Panc1 (cell line): ENCODE measurements at places on chromosomes 2 and 18.

GRCh38 chr18:70663141-70663540, 374.3 kb downstream of the SOCS6 start:
- DNase-seq, result no peak

GRCh38 chr2:43105586-43106558, 120.5 kb downstream of the ZFP36L2 start:
- no peak for DNase-seq

- no peak for DNase-seq
Measured at GRCh38 chr18:9806905-9807304, 78.9 kb upstream of the TXNDC2 start.

DNA sequence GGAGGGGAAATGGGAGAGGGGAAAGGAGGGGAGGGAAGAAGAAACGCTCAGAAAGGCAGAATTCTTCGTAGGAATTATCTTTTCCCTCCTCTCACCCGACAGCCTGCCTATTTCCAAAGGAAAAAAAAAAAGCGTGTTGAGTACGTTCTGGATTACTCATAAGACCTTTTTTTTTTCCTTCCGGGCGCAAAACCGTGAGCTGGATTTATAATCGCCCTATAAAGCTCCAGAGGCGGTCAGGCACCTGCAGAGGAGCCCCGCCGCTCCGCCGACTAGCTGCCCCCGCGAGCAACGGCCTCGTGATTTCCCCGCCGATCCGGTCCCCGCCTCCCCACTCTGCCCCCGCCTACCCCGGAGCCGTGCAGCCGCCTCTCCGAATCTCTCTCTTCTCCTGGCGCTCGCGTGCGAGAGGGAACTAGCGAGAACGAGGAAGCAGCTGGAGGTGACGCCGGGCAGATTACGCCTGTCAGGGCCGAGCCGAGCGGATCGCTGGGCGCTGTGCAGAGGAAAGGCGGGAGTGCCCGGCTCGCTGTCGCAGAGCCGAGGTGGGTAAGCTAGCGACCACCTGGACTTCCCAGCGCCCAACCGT, at the start of gene GAD1:
Gene GAD1, plus strand, starts transcription at position 384 of the 589 bp plus-strand sequence. CDS start 1,705 bp downstream, outside the sequence.
- DNase-seq, result no peak

DNA sequence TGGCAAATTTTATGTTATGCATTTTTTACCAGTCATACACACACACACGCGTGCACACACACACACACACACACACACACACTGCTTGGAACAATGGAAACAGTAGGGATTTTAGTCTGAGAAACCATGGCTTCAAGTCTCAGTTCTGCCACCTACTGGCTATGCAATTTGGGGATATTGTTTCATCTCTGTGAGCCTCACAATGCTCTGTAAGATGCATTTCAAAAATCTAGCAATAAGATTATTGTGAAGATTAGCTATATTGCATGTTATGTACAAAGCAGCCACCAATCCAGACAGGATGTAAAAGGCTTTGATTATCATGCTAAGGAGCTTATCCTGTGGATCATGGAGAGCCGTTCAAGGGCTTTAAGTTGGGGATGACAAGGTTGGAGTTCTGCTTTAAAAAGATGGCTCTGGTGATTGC, 401.4 kb downstream of the NBAS start:
- peak; percentile 15 for DNase-seq

DNA sequence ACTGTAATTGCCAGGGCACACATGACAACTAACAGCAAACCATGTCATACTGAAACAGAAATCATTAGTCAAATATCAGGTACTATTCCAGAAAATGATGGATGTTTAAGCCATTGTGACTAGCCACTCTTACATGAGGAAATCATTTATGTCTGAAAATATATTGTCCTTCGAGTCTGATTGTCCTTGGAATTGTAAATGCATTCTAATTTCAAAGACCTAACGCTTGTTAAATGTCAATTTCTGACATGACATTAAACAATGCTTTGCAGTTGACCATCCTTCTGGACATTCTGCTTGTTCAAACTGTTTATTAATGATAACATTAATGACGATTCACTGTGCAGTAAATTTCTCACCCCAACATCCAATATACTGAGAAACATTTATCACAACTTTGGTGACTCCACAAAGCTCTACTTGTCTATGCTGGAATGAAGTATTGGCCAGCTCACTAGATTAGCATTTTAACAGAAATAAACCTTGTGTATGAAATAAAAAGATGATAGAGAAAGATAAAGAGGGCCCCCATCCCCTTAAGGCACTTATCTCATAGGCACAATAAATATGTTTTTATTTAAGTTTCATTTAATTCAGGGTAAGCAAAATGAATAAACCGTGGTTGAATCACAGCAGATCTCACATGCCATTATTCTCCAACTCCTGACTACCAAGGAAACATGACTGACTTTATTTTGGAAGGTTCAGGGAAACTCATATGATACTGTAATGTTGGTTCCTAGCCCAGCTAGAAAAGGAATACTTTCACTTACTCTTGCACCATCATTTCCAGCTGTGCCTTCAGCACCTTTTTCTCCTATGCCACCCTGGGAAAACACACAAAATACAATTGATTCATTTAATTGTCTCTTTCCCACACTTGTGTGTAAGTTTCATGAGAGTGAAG, 82.3 kb downstream of the COL3A1 start:
- DNase-seq, result no peak

DNA sequence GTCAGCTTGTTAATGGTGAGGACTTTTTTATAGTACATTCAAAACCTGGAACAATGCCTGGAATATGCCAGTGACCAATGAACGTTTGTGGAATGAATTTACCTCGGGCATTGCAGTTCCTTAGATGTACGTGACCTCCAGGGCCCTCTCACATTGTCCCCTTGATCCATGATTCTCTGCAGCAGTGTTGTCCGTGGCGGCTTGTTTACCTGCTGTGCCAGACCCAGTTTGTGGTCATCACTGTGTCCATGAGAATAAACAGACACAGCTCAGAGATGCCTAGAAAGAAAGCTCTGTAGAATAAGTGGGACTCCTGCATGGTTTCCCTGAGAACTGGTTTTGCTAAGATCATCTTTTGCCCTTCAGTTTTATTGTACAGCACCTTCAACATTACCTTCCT, 1132.2 kb downstream of the DPP10 start:
- DNase-seq, result no peak

DNA sequence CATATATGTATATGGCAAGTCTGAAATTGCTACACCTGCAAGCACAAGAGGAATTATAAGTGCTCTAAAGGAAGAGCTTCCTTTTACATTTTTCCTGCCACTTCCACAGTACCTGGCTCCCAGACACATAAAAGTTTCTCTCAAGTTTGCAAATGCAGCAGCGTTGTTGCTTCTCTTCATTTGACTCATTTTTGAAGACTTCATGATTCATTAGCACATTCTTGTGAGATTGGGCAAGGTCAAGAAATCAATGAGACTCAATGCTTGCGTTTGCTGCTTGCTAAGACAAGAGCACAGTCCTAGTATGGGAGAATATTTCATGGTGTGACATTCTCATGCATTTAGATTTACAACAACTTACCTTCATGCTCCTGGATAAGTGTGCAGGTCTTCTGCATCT, 42.6 kb upstream of the PDCL3 start:
- no peak for DNase-seq

- no peak for DNase-seq
Measured at GRCh38 chr2:36553683-36554082, 44.3 kb downstream of the FEZ2 start.

- DNase-seq, result no peak
Measured at GRCh38 chr2:187264612-187265011, 183.4 kb downstream of the CALCRL start.

DNA sequence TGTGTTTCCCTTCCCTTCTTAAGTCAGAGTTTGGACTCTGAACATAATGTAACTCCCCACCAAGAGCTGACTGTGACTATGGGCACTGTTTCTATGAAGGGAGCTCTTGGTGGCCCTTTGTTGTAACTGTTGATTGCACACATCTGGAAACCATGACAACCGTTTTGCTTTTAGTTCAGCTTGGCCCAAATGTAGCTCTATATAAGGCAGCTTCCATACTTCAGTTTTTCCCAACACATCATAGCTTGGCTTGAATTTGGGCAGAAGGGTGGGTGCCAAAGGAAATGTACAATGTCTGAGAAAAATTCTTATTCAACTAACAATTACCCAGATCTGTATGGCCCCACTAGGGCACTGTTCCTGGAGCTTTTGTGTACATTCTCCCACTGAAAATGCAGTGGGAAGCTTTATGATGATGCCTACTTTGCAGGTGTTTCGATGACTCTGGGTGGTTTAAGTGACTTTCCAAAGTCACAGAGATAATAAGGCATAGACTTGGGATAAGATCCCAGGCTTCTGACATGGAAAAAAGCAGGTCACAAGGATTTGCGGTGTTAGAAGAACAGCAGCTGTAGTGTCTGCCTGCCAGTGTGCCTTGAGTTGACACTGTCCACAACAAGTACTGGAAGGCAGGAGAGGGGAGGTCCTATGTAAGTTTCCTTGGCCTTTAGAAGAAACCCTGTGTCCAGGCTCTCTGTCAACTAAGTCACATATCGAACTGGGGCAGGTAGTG, 2.4 kb upstream of the CETN1 start:
- no peak for DNase-seq

- DNase-seq, result no peak
Measured at GRCh38 chr18:37261246-37261840, 304.3 kb downstream of the CELF4 start.

DNA sequence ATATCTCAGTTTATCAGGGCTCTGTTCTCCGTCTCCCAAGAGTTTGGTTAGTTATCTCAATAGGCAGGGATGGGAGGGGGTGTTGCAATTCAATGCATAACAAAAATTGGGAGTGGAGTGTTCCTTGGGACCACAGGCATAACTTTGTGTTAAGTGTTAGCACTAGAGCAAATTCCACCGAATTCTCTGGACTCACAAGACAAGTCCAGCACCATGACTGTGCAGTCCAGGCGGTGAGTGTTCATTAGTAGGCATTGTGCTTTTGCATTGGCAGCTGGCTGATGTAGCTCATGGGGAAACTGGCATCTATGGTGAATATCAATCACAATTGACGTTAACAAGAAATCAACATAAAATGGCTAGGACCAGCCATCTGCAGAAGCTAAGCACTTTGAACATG, 79.0 kb upstream of the CABLES1 start:
- DNase-seq, result no peak

DNA sequence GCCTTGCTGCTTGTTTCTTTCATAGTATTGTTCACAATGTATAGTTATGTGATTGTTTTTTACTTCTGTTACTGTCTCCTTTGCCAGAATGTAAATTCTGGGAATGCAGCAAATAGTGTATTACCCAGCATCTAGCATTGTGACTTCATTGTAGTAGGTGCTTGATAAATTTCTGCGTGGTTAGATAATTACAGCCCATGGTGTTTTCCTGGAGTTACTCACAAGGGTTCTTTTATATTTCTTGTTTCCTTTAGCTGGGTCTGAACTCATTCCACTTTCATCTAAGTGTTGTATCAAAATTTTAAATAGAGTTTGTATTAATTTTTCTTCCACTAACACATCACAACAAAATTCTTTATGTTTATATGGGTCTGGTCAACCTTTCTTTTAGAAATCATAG, 132.6 kb downstream of the MAP4K4 start:
- DNase-seq, result no peak
